ENCODE measurements at places on chromosomes 1 and 21. TPM values are rescaled to one million over a fixed set of nuclear protein-coding genes. Genes with fewer than 3 reads are reported as not detected.

The GBP1 gene
- polyA plus RNA-seq: 55.3 TPM

The TMEM81 gene
- 1.5 TPM for polyA plus RNA-seq

The FAM3B gene
- polyA plus RNA-seq: not detected

The FHAD1 gene
- polyA plus RNA-seq: not detected

Data from BJ (cell line).